AML-193 (cell line): ENCODE measurements at places on chromosomes 12 and 14.

GRCh38 chr14:74508292-74508731, 14.7 kb downstream of the ISCA2 start:
- DNase-seq = no peak

DNA sequence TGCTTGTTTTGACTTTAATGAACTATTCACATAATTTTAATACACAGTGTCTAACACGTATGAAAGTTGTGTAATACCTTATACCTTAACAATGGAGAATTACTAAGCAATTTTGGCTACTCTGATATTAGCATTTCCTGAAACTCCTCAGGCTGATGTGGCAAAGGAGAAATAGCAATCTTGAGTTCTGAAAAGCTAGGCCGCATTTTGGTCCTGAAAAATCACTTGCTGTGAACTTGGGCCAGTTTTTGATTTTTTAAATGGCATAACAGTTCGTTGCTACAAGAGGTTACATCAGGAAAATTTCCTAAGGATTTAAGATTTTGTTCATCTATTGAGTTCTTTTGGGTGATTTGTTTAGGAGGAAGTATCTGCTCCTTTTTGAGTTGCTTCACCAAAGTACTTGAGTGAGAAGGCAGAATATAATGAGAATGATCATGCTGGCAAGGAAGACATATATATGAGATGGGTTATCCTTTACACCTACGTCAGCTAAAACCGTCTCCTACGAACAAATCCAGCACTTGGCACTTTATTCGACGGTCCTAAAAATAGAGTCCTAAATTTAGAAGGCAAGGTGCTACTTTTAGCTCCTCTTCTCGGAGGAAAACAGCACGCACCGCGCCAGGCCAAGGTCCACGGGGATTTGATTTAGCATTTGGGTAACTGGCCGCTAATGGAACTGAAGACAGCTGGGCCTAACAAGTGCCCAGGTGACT, 32.2 kb downstream of the MIA2 start:
- DNase-seq = peak; percentile 46

DNA sequence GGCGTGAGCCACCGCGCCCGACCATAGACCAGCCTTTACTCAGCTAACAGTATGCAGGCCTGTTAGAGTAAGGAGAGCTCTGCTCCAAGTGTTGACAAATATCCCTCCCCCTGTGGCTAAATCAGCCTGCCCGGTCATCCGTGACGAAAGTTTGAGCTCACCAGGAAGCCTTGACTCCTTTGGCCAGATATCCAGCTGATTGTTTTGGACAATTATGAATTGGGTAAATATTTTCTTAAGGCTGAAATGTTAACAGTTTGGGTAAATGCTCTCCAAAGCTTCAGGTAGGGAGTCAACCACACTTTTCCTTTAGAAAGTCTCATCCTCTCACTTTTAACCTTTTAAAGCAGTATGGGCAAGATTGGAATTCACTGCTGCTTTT, 157.9 kb downstream of the PAWR start:
- no peak for DNase-seq

- DNase-seq = no peak
Observed at GRCh38 chr12:62191491-62192179, 68.6 kb upstream of the USP15 start.

DNA sequence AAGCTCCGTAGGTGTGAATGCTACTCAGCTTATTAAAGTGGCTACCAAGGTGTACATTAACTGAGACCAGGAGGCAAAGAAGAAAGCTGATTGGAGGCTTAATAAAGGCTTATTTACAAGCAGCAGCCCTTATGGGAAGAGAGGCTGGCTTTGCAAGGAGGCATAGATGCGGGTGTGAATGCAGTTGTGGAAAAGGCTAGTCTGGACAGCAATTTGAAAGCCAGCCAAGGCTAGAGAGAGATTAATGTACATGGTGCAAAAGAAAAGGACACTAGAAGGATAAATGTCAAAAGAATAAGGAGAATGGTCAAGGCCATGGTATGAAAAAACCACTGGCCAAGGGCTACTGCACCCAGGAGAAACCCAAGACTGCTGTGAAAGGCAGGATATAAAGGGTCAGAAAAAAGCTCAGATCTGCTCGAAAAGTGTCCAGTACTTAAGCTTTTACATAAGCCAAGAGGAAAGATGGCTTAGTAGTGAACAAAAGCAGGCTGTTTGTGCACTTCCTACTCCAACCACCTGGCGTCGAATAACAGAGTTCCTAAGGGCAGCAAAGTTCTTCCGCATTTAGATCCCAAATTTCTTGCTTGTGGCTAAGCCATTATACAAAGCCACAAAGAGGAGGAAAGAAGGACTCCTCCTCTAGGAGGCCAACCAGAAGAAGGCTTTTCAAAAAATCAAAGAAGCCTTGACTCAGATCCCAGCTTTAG, 24.0 kb downstream of the KLRK1 start:
- no peak for DNase-seq

DNA sequence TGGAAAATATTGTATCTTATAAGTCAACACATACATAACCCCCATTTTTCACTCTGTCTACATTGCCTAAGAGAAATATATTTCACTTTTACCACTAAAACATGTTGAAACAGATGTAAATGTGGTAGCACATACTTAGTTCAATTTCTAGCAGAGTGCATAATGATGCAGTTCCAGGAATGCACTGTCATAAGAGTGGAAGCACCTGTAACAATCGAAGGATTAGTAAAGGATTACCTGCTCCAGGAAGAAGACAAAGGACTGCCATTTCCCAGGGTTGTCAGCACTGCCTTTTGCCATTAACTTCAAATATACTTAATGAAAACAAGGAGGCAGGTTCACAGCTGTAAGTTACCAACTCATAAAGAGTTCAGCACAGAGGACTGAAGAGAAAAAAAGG, 24.6 kb downstream of the DAD1 start:
- DNase-seq = no peak

- no peak for DNase-seq
Observed at GRCh38 chr12:48221645-48222044, 18.6 kb upstream of the OR10AD1 start.

DNA sequence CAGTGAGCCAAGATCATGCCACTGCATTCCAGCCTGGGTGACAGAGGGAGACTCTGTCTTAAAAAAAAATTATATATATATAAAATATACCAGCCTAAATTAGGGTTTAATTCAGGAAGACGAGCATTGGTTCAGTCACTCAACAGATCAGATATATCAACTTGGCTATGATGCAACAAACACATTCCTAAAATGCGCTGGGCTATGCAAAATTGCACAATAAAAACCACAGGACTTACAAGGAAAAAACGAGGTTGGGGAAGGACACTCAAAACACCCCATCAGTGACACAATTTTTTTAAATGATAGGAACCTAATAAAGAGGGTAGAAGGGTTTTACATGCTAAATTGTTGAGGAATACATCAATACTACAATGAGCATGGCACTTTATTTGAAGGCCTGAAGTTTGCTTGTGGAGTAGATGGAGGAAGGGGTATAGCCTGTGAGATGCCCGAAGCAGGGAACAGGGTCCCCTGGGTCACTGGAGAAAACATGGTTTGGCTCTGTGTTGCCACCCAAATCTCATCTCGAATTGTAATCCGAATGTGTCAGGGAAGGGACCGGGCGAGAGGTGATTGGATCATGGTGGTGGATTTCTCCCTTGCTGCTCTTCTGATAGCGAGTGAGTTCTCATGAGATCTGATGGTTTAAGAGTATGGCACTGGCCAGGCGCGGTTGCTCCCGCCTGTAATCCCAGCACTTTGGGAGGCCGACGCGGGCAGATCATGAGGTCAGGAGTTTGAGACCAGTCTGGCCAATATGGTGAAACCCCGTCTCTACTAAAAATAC, 71.2 kb downstream of the TNFAIP2 start:
- no peak for DNase-seq

DNA sequence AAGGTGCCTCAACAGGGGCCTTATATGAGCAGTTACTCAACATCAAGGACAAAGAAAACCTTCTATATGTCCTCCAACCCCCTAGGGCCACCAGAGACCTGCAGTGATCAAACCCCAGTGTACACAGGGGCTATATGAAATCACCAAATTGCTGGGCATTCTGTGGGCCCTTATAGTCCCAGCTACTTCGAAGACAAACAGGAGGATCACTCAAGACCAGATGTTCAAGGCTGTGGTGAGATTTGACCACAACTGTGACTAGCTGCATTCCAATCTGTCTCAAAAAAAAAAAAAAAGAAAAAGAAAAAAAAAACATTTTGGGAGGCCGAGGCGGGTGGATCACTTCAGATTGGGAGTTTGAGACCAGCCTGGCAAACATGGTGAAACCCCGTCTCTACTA, 51.0 kb upstream of the PRB2 start:
- no peak for DNase-seq

DNA sequence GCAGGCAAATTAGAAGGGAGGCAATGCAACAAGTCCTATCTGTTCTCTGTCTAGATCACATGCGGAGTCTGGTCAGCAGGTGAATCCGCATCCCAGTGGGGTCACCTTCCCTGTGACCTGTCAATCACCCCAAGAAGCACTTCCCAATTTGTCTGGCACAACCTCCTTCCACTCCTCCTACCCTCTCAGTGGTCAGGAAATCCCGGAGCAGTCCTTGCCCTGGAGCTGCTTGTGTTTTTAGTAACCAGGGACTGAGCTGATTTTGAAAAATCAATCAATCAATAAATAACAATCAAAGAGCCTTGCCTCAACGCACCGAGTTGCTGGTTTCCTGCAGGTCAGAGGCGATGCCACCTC, 572 bp upstream of the ACSS3 start:
- DNase-seq = no peak

- no peak for DNase-seq
Observed at GRCh38 chr14:71497645-71498086, 434.6 kb upstream of the RGS6 start.

DNA sequence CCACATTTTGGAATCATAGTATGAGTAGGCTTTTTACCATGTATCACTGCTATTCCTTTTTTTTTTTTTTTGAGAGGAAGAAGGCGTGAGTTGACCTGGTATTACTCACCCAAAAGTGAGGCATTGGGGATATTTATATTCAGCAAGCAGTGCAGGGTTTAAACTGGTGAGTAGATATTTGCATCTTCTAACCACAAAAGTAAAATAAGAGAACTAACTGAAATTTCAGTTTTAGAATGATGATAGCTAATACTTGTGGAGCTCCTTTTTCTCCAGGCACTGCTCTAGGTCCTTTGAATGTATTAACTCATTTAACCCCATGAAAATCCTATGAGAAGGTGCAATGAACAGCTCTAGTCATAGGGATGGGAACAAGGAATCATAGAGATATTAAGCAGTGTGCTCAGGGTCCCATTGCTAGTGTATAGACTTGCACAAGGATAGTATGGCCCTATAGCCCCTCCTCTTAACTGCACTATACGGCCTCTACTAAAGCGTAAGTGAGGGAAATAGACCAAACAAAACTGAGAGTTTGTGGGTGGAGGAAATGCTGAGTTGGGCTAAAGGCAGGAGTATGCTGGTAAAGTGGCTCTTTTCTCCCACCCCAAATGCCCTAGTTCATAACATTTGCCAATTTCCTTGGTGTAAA, 104.3 kb upstream of the MAX start:
- DNase-seq = no peak

DNA sequence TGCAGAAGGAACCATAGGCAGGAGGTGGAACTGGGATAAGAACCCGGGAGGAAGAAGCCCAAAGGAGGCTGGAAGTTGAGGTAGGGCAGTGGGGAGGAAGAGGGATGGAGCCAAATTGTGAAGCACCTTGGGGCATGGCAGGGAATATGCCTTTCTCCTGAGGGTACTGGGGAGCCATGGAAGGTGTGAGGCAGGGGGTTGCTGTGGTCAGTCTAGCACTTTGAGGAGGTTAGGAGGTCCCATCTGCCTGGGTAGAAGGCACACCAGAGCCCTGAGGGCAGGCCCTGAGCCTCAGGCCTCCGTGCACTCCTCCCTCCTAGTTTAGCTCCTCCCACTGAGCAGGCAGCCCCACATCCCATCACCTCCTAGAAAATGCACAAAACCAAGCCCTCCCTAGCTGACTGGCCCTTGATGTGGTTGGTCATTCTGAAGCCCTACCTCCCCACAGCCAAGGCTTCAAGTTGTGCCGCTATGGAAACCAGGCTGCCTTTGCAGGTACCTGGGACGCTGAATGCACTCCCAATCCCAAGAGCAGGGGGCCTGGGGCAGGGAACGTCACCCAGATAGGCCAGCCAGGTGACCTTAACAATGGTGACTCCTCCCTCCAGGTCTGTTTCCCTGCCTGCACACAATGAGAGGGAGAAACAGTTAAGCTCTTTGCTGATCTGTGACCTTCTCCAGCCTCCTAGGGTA, 15.1 kb downstream of the PHETA1 start:
- DNase-seq = no peak

GRCh38 chr12:76762601-76762980, 1.3 kb upstream of the ZDHHC17 start:
- no peak for DNase-seq

- peak; percentile 25 for DNase-seq
Observed at GRCh38 chr12:63103494-63104131, 47.4 kb downstream of the AVPR1A start.

GRCh38 chr12:39619316-39619659, 315 bp downstream of the ABCD2 start:
- no peak for DNase-seq

DNA sequence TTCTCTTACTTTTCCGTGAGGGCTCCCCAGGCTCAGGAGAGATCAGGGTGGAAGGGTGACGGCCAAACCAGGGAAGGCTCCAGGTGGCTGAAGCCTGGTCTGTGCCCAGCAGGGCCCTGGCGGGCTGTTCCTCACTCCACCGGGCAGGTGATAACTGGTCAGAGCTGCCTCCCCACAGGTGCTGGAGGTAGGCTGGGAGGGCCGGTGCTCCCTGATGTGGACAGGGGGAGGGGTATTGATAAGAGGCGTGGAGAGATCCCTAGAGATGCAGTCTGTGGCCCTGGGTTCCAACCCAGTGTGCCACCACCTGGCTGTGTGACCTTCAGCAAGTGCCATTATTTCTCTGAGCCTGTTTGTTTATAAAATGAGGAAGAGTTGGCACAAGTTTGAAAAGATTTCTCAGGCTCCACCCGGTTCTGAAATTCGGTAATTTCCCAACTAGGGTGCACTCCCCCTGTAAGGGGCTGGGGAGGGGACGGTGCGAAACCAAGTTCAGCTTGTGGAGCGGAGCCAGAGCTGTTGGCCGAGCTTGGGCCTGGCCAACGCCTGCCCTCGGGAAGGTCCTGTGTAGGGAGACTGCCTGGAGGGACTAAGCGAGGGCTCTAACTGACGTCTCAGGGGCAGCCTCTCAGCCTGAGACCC, 1.0 kb upstream of the NR4A1 start:
- peak; percentile 12 for DNase-seq

DNA sequence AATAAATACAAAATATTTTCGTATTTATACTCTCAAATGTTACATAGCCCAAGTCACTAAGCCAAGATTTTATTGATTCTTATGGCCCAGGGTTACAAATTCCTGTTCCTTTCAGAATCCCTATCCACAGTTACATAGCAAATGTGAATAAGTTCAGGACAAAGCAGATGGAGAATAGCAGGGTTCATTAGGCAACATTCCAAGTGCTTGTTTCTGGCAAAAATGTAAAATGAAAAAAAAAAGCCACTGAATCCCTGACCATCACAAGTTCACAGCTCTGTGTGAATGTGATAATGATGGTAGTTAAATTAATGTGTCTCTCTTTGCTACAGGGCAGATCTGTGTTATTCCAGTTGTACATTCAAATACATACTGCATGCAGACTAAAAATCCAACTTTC, 74.6 kb downstream of the KCNC2 start:
- DNase-seq = no peak

GRCh38 chr14:60274448-60274847, 25.4 kb downstream of the PPM1A start:
- no peak for DNase-seq
